RWPE2 (cell line): ENCODE measurements at places on chromosomes 5 and 9.

DNA sequence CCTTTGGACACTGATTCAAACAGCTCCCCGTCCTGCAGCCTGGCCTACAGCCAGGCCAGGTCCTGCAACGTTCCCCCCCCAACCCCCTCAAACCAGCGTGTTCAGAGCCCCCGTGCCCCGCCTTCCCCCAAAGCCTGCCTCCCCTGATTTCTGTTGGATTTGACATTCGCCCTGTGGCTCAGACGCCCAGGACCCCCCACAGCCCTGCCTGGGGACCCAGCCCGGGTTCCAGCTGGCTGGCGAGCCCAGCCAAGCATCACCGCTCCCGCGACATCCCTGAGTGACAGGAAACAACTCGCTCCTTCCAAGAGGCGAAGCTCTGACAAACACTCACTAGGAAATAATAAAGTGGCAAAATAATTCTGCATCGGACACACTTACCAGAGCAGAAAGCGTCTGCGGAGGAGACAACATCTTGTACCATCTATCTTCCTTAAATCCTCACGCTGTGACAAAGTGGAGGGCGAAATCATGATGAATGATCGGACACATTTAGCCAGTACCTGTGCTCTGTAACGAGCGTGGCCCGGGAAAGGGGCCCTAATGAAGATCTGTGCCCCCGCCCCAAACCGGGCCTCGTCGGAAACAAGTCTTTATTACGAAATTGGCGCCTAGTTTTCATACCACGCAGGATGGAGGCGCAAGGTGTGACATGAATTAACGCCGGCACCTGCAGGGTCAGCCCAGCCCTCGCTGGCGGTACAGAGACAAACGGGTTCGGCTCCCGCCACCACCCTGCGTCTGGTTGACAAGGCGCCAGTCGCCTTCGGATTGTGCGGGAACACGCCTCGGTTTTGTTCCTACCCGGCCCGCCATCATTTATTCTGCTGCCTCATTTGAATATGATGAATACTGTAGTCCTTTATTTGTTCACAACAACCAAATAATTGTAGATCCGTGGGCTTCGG, 91.0 kb upstream of the MVB12B start:
- no peak for DNase-seq

- no peak for DNase-seq
Observed at GRCh38 chr9:72154468-72155285, 5.4 kb downstream of the GDA start.

DNA sequence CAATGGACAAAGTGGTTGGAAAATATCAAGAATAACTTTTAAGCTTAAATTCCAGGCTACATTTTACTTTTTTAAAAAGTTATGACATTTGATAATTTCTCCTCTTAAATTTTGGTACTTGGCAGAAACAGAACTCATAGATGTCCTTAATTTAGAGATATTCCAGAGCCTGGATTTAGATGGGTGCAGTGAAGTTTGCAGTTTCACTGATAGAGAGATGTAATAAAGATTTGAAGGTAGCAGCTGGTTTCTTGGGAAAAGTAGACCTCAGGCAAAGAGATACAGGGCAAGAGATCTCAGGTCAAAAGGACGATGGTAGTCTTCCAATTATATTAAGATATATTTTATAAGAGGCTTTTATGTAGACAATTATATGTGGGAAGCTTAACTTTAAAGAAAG, 134.6 kb downstream of the ISL1 start:
- DNase-seq: no peak

- no peak for DNase-seq
Observed at GRCh38 chr9:14747111-14747510, 24.6 kb upstream of the CER1 start.

GRCh38 chr5:17748941-17749340, 114.7 kb downstream of the TAF11L14 start:
- no peak for DNase-seq
